ENCODE measurements at places on chromosomes 5 and 9.

GRCh38 chr5:151033217-151033934 is 13.0 kb downstream of the GPX3 start:
- DNase-seq, result no peak

DNA sequence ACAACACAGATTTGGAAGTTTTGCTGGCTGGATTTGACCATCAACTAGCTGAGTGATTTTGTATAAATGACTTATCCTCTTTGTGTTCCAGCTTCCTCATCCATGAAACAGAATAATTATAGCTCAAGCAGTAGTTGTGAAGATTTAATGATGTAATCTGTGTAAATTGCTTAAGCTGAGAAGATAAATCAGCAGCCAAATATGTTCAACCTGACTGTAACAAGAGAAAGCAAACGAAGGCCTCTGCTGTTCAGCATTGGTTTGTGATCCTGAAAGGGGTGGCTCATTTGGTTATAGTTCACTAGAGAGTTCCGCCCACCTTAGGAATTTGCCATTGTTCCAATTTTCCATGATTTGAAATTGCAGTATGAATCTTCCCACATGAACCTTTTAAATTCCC is 75.7 kb upstream of the CCDC112 start:
- peak; percentile 34 for DNase-seq

- no peak for DNase-seq
These were observed at the start of gene HRCT1 for GRCh38 chr9:35905912-35906679. HRCT1 (plus strand) TSS chr9:35906202; CDS start chr9:35906288, 86 bp downstream.

GRCh38 chr5:141904551-141904950 is 19.1 kb upstream of the DELE1 start:
- DNase-seq, result no peak

GRCh38 chr5:149317281-149318048 is 27.8 kb upstream of the GRPEL2 start:
- peak; percentile 60 for DNase-seq

DNA sequence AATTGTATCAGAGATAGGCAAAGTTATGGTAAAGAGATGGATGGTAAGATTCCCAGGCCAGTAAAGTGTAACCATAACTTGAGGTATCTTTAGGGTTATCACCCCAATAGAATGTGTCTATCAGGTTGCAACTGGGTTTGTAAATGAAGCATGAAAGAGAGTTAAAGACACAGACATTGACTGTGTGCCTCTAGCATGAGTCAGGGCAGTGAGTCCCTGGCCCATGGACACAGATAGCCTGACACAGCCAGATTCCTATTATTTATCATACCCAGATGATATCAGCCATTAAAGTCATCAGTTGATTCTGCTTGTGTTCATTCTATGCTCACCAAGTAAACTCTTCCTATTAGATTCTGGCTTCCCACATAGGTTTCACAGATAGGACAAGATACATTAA is 33.5 kb upstream of the SNAPC3 start:
- DNase-seq, result no peak

DNA sequence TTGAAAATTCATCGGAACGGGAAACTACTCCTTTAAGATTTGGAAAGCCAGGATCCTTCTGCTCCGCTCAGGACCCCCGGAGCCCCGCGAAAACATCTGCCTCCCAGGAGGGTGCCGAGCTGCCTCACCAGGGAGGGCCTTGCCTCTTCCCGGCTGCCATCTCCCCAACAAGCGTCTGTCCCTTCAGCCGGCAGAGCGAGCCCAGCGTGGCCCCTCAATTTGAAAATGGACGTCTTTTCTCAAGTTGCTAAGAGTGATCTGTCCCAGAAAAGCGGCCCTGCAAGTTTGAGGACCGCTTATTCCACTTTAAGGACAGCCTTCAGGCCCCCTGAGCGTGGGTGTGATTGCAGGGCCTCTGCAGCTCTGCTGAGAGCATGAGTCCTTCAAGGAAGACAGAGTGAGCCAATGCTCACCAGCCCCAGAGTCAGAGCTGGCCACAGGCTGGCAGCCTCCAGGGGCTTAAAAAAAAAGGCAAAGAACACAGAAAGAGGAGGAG is 101.3 kb downstream of the PHF2 start:
- DNase-seq, result peak; percentile 9

DNA sequence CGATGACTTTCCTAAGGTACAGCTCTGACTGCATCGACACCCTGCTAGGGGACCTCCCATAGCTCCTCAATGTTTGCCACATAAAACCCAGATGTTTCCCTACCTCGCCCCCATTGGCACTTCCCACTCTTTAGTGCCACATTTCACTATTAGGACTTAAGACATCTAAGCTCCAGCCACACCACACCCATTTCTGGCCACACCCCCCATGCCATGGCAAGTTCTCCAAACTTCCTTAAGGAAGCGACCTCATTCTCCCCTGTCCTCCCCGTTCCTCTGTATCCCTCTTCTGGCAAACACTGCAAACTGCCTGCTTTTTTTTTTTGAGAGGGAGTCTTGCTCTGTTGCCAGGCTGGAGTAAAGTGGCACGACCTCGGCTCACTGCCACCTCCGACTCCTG is 62.9 kb downstream of the USP20 start:
- no peak for DNase-seq

DNA sequence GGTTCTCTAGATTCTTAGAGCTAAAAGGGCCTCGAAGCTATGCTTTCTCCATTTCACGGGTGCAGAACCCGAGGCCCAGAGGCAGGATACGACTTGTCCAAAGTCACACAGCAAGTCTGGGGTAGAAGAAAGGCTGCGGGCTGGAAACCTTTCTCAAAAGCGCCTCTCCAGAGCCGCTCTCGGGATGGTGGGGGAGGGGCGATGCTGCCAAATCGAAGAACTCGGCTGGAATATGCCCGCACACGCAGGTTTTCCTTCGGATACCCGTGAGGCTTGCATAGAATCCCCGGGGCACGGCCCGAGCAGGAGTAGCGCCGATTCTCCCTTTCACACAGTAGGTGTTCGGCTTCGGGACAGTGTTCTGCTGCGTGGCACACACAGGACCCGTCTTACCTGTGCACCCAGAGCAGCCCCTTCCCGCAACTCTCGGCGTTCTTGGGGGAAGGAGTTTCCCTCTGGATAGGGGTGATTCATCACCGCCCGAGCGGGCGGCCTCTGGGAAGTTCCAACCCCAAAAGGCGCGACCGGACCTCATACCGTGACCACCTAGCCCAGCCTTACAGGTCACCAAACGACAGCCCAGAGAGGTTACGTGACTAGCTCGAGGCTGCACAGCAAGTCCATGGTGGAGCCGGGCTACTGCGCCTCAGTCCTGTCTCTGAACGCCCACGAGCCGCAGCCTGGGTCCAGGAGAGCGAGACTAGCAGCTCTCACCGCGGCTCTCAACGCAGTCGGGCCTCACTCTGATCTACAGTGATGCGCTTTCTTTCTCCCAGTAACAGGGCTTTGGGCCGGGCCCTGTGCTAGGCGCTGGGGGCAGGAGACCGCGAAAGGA is 4.1 kb downstream of the PAX5 start:
- DNase-seq, result no peak

DNA sequence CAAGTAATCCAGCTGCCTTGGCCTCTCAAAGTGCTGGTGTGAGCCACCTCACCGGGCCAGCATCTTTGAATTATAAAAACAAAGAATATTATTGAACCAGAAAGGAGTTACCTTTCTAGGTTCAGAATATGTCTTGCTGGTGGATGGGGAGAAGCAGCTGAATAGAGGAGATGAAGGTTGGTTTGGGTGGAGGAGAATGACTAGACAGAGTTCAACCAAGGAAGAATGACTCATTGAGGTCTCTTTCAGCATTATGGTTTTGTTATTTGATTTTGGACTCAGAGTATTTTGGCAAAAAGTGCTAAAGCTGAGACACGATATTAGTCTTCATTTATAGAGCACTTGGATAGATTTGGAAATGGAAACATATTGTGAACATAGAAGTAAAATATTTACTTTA is 75.2 kb upstream of the MPDZ start:
- no peak for DNase-seq

DNA sequence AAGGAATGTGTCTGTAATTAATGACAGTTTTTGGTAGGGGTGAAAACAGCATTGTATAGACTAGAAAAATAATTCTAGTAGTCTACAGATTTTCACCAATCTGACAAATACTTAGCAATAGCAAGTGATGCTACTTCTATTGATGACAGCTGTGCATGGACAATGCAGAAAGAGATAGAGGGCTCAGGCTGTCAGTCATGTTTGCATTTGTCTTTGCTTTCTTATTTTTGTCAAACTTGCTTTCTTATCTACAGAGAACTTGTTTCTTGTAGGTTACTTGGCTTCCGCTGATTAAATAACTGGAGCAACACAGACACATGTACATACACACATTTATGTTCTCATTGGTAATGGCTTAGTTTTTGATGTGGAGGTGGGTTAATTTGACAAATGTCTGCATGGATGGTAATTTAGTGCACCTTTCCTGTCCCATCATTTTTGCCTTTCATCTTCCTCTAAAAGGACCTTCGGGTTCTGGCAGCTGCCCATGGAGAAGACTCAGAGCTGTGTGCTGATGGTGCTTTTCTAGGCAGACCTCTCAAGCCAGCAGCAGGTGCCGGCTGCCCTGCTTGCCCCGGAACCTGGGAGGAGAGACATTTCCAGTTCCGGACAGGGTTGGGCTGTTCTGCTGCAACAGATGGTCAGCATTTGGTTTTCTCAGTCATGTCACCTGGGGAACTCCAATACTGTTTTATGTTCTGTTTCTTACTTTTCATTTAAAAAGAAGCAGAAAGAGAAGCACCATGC is 28.8 kb downstream of the CAMK4 start:
- DNase-seq, result no peak

DNA sequence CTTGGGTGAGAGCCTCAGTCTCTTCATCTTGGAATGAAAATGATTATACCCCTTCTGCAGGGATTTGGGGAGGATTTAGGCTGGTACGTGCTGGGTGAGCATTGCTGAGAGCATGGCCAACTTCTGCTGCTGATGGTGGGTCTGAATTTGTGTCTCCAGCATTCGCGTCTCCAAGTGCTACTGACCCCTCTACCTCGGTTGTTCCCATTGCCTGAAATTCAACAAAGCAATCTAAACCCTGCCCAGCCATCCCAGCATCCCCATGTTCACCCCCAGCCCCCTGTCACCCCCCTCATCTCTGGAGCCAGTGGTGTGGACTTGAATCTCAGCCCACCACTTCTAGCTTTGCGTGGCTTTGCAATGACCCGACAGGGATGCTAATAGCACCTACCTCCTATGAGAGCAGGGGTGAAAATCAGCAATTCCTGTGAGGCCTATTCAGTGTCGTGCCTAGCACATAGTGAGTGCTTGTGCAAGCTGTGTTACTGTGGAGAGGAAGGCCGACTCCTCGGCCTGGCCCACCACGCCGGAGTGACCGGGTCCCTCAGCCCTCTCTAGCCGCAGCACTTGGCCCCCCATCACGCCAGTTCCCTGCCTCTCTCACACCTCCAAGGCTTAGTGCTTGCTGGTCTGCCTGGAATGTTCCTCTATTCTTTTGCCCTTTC is 43.4 kb upstream of the SH3PXD2B start:
- DNase-seq, result no peak

DNA sequence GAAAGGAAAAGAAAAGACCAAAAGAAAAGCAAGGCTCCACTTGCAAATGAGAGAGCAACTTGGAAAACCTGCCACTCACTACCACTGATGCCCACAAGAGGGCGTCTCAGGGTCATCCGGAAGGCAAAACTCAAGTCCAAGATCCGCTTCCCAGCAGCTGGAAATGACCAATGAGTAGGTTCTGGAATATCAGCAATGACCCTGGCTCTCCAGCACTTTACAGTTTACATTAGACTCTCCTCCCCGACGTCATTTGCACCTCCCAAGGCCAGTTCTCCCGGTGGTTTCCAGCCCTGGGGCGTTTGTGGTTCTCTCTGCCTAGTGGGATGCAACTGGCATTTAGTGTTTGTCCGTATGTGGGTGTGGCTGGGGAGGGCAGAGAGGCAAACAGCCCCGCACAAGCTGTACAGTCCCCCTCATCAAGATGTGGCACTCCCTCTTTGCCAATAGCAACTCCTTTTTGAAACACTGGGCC is 193.8 kb upstream of the ZNF618 start:
- DNase-seq, result peak; percentile 71

- no peak for DNase-seq
These were observed 143.5 kb downstream of the GHR start for GRCh38 chr5:42566652-42567295.

GRCh38 chr9:113579283-113580040 is 115.9 kb downstream of the RGS3 start:
- no peak for DNase-seq

DNA sequence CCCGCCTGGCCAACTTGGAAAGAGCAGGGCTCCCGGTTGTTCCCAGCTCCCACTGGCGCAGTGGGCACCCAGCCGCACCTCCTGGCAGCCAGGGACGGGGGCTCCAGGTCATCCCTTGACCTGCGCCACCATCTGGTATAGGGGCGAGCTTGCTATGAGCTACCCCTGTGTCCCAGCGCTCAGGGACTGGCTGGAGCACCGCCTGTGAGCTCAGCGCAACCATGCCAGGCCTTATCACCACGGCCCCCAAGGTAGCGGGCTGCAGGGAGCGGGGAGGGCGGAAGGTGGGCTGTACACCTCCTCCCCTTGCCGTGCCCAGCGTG is 15.4 kb upstream of the RASA1 start:
- DNase-seq, result no peak

- DNase-seq, result no peak
These were observed 80.5 kb downstream of the PAPPA start for GRCh38 chr9:116234081-116234480.

GRCh38 chr5:1011226-1011631 is 2.6 kb downstream of the NKD2 start:
- DNase-seq, result peak; percentile 69

DNA sequence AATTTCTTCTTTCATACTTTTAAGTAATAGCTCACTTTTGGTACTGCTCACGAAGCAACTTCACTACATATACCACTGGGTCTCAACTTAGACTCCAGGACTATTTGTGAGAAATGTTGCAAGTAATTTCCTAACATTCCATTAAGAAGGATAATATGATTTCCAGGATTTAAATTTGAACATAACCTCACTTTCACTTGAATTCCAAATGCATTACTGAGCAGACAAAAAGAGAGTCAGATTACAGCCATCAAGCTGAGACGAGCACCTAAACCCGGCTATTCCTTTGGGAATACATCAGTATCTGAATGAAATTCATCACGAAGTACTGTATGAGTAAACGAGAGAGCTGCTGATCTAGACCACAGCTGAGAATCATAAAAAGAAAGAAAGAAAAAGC is 47.3 kb downstream of the LIFR start:
- no peak for DNase-seq

- peak; percentile 68 for DNase-seq
These were observed 1.4 kb downstream of the IL11RA start for GRCh38 chr9:34653151-34654072.

DNA sequence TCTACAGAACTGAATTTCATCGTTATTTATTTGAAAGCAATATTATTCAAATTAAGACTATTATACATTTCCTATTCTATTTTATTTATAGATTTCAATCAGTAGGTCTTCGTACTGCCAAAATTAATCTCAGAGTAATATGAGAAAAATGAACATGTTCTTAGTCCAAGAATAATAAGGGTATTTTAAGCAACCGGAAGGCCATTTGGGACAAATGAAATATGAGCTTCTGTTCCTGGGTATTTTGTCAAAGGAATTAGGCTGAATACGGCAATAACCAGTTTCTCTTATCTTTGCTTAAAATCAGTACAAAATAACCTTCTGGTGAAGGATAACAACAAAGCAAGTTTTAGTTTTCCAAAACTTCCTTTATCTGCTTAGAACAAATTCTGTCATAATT is 410.3 kb upstream of the PRR16 start:
- DNase-seq, result no peak

GRCh38 chr5:148965511-148966265 is 97.2 kb downstream of the SH3TC2 start:
- DNase-seq, result no peak
